ENCODE measurements at places on chromosomes 16 and 17.

- no peak for DNase-seq
These were observed 159.2 kb upstream of the XYLT1 start for GRCh38 chr16:17629936-17630335.

DNA sequence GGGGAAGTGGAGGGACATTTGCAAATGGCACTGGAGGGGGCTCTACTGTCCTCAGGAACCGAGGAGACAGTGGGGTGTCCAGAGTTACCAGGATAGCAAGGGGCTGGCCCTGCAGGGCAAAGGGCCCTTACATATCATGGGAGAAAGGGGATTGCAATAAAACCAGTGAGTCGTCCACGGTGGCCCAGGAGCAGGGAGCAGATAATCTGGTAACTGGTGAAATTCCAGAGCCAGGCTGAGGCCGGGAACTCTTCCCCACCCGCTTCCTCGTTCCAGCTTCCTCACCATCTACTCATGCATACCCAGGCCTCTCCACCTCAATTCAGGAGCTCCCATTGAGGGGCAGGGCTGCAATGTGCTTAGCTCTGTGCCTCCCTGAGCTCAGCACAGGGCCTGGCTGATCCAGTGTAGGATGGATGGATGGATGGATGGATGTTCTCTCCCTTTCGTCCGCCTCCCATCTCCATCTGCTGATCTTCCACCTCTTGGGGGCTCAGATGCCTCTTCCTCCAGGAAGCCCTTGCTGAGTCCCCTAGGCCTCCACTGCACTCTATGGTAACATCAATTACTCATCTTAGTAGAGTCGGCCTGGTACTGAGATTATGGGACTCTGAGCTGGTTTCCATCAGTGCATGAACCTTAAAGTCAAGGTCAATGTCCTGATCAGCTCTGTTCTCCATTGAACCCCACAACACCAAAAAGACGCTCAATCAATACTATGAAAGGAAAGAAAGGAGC, 41.2 kb upstream of the NDRG4 start:
- no peak for DNase-seq

GRCh38 chr16:87060034-87060986, 256.9 kb downstream of the C16orf95 start:
- no peak for DNase-seq

DNA sequence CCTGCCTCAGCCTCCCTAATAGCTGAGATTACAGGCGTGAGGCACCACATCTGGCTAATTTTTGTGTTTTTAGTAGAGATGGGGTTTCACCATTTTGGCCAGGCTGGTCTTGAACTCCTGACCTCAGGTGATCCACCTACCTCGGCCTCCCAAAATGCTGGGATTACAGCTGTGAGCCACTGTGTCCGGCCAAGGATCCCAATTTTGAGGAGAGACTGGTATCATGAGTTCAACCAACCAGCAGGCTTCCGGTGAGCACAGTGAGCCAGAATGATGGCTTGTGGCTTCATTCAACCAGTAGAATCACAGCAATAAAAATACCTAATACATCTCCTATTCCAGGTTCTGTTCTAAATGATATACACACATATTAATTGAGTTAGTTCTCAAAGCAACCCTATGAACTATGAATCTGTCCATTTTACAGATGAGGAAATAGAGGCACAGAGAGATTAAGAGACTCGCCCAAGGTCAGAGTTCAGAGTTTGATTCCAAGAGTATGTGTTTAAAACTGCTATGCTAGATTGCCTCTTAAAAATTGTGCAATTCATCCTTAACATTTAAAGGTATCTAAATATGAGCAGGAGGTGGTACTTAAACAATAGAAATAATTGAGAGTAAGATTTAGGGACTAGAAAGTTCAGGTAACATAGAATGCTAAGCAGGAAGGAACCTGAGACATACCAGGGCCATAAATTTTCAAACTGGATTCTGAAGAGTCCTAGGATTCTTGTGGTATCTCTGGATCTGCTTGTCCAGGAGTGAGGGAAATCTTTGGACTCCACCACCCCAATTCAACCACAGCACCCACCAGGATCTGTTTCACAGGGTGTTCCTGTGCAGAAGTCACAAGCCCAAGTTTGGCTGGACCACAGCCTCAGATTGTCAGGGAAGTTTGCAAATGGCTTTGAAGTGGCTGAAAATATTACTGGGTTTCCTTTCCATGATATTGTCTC, 25.1 kb downstream of the CCDC42 start:
- DNase-seq, result no peak

- DNase-seq, result no peak
These were observed 32.9 kb downstream of the SNX29 start for GRCh38 chr16:12009462-12009861.

GRCh38 chr16:25161753-25162367, 50.3 kb downstream of the LCMT1 start:
- no peak for DNase-seq

DNA sequence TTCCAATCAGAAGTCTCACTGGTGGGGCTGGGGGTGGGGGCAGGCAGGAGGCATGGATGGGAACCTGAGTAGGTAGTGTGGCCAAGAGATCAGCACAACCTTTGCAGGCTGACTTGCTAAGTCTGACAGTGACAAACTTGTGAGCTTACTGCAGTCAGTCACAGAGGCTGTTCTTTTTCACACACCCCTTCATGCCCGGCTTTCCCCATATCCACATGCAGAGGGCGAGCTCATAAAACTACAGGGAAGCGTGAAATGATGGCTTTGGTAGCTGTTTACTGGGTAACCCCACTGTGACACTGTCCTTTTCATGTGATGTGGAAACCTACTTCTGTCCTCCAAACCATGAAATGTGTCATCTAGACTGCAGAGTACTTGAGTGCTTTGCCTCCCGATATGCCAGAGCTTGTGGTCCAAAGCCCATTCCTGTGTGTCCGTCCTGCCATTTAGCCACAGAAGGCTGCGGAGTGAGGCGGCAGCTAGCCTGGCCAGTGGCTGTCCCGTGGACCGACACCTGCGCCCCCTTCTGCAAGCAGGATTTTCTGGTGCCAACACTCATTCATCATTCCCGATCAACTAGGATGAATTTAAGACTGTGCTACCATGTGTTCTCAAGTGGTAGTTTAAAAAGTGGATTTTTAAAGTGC, 9.8 kb downstream of the GEMIN4 start:
- DNase-seq, result no peak

DNA sequence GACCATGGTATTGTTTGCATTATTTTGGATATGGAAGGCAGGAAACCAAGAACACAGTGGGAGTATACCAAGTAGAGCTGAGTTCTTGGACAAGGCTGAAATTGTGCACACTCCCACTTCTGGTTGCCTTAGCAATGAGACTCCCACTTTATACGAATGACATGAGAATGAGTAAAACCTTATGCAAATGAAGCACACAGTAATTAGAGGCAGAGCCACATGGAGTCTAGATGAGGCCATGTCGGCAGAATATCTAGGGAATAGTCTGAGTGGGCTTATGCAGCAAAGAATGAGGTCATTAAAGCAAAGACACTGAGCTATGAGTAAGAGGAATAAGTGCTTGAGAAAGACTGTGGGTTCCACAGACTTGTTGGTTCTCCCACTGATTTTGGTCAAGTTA, 178.7 kb downstream of the GRIN2A start:
- no peak for DNase-seq

DNA sequence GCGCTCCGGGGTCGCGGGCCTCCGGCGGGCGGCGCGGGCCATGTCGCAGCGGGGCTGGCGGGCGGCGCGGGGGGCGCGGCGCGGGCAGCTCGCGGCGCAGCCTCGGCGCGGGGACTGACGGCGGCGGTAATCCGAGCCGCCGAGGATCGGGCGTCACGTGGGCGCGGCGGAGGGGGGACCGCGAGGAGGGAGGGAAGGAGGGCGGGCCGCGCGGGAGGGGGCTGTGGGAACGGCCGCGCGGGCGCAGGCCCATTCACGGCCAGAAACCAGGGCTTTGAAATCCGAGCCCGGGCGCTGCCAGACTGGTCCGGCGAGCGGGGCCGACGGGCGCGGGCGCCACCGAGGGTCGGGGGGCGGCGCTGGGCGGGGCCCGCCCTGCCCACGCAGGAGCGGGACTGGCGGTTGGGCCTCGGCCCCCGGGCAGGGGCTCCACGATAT, at the start of gene MTSS2:
MTSS2 (minus strand) TSS at position 116 of the 438 bp plus-strand sequence. CDS start 262 bp downstream, outside the sequence.
- peak; percentile 86 for DNase-seq

DNA sequence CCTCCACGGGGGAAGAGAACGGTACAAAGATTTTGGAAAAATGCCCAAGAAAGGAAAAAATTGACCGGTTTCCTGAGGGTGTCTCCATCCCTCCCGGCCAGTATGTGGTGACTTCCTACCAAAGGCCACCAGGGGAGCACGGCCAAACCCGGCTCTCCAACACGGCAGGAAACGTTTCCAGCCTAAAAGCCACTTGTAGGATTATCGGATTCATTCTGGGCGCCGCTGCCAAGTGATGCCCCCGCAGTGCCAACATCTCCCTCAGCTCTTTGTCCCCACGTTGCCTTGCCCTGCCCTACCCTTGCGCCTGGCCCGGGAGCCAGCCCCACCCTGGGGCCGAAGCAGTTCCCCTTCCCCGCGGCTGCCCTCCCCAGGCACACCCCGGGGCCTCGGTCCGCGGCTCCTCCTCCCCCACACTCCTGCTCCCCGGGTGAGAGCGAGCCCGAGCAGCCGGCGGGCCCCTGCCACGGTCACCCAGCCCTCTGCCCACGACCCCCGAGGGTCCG, 688 bp downstream of the CRK start:
- DNase-seq, result peak; percentile 79

- DNase-seq, result no peak
These were observed 33.0 kb downstream of the USP10 start for GRCh38 chr16:84732674-84733352.

DNA sequence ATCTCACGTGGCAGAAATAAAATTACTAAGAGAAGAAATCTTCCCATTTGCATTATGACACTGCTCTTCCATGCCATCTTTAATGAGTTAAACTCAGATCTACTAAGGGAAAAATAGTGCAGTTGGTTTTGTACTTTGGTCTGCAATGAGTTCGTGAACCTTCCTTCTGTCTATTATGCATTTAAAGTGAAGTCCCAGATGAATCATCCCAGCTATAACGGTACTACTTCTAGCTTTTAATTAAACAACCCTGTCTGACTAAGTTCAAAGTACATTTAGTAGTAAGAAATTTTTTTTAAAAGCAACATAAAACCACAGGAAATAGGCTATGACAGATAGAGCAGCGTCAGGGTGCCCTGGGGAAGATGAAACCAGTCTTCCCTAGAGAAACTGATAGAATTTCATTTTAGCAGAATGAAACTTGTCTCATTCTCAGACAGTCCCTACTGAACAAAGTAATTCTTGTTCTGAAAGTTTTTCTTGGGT, 1.8 kb downstream of the TMIGD1 start:
- no peak for DNase-seq

GRCh38 chr17:82297714-82298537, 19.5 kb downstream of the CD7 start:
- DNase-seq, result peak; percentile 92

DNA sequence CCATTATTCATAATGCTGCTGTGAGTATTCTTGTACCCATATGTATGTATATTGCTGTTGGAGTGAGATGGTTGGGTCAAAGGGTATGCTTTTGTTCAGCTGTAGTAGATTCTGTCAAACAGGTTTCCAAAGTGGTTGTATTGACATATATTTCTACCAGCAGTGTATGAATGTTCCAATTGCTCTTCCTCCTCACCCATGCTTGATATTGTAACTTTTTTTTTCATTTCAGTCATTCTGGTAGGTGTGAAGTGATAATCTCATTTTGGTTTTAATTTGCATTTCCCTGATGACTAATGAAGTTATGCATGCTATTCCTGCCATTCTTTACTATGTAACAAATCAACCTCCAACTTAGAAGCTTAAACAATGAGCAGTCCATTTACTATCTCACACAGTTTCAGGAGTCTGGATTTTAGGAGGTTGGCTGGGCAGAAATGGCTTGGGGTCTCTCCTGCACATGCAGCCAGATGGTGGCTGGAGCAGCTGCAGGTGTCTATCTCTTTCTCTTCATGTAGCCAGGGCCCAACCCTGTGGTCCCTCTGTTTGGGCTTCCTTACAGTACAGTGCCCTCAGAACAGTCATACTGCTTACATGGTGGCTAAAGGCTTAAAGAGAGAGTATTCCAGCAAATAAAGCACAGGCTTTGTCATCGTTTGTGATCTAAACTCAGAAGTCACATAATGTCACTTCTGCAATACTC, 21.2 kb downstream of the ERAL1 start:
- no peak for DNase-seq

DNA sequence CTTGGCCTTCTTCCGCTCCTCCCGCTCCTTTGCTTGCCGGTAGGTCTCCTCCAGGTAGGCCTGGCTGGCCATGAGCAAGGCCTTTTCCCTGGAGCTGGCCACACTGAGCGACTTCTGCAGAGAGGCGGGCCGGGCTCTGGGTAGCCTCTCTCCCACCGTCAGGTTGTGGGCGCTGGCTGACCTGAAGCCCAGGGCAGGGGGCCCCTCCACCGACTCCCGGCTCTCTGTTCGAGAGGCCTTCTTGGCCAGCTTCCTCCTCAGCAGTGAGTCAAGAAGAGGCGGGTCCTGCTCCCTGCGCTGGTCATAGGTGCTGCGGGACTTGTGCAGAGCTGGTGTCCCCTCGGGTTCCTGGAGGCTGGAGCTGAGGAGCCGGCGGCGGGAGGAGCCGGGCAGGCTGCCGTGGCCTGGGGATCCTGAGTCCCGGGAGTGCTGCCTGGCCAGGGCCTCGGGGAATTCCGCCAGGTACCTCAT, 12.8 kb downstream of the GPR179 start:
- DNase-seq, result peak; percentile 62

GRCh38 chr16:86151239-86151851, 252.4 kb downstream of the IRF8 start:
- no peak for DNase-seq

GRCh38 chr16:2778630-2778958, 1.5 kb upstream of the ELOB start:
- no peak for DNase-seq

GRCh38 chr17:57987581-57988300, at the start of gene VEZF1:
Gene VEZF1, minus strand, starts transcription at chr17:57988254. Its CDS starts 143 bp downstream, at chr17:57988111.
- DNase-seq, result peak; percentile 90

DNA sequence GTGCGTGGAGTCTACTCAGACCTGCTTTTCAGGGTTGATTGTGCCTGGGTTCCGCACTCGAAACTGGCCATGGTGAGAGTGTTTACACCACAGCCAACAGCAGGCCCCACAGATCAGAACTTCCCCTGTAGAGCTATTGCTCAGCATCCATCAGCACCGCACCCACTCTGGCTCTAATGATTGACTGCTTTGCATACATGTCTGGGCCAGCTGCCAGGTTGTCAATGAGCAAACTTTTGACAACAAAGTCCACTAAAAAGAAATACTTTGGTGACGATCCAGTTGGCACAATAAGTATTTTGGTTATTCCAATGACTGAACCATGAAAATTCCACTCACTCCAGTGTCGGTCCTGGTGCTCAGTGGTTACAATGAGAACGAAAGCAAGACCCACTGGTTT, 190.7 kb downstream of the FOXL1 start:
- no peak for DNase-seq

Data from lower lobe of right lung (tissue), 2 donors.